Right atrium auricular region (tissue), 2 donors: ENCODE measurements at places on chromosomes 3 and 15. TPM values are rescaled to one million over a fixed set of nuclear protein-coding genes. Genes with fewer than 3 reads are reported as not detected.

The ZBBX gene
- total RNA-seq = not detected

The TMEM158 gene
- total RNA-seq = not detected

The SEMA3G gene
- total RNA-seq = 11.8 TPM

DNA sequence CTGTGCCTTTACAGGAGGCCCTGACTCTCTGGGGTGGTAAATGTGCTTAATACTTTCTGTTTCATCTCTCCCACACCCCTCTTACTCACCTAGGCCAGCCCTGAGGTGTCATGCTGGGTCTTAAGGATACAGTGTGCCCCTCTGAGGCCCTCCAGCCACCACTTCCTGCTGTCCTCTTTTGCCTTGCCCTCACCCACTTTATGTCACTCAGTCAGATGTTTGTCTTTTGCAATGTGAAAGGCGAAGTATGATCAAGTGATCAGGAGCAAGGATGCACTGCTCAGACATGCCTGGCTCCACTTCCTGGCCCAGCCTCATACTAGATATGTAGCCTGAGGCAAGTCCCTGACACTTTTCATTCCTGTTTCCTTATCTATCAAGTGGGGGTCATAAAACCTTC is 339.0 kb upstream of the NR2E3 start:
- no peak for DNase-seq
